ENCODE measurements at places on chromosomes 2 and 18.

GRCh38 chr2:74238879-74239278 lies 40.5 kb downstream of the MTHFD2 start:
- no peak for DNase-seq

- DNase-seq: no peak
Measured at GRCh38 chr18:58755304-58756010, 84.2 kb downstream of the MALT1 start.

DNA sequence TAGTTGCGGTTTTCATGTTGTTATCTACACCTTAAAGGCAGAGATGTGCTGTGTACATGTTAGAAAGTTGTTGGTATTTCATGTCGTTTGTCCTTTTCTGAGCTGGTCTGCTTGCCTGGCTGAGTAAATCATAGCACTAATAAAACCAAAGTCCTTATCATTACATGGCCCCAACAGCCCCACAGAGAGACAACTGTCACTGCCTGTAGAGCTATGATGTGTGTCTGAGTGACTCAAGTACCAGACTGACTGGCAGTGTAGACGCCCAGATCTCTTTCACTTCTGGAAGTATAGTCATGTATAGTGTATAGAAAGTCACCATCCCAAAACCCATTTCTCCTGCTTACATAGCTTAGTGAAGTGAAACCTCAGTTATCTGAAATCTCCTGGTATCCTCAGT lies 4.3 kb downstream of the SOCS6 start:
- DNase-seq: no peak

DNA sequence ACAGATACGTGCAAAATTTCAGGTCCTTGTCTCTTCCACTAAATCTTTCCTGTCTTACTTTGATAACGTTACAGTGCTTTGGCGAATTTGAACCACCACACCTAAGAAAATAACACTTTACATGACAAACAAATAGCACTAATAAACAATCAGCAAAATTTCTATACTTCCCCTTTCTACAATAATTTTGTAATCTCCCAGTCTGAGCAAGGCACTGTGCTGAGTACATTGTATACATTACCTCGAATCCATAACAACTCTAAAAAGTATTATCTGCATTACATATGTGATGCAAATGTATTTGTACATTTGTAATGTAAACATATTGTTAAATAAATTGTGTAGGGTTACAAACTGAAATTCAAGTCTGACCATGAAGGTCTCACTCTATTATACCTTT lies 49.9 kb downstream of the RTN4 start:
- no peak for DNase-seq

DNA sequence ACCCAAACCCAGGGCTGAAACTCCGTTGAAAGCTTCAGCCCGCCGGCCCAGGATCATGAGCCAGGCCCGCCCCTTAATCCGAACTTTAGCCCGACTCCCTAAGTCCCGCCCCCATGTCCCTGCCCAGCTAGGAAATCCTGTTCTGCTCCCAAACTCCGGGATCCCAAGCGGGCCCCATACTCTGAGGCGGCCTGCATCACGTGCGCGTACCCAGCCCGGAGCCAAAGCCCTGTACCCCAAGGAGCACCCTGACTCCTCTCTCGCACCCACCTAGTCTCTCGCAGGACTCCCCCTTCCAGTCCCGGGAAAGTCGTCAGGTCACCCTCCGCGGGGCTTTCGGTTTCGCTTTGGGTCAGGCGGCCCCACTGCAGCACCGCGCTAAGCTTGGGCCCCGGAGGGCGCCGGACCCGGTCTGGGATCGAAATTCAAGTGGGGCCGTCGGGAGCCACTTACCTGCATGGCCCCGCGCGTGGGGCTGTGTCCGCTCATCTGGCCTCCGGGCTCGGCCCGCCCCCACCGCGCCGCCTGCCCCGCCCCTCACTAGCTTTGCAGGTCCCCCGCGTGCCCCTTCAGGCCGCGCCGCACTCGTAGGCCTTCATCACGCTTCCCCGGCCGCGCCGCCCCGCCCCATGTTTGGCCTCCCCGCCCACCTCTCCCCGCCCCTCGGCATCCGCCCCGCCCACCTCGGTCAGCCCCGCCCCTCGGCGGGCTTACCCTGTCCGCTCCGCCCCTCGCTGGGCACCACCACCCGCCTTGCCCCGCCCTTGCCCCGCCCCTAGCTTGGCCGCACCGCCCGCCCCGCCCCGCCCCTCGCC lies at the start of gene DNPEP:
DNPEP (minus strand) TSS at position 607 of the 815 bp plus-strand sequence; CDS start at position 489, 118 bp downstream.
- peak; percentile 96 for DNase-seq

GRCh38 chr18:25310045-25310444 lies 41.9 kb downstream of the ZNF521 start:
- DNase-seq: no peak

GRCh38 chr2:64404743-64405142 lies 49.2 kb upstream of the LGALSL start:
- no peak for DNase-seq

DNA sequence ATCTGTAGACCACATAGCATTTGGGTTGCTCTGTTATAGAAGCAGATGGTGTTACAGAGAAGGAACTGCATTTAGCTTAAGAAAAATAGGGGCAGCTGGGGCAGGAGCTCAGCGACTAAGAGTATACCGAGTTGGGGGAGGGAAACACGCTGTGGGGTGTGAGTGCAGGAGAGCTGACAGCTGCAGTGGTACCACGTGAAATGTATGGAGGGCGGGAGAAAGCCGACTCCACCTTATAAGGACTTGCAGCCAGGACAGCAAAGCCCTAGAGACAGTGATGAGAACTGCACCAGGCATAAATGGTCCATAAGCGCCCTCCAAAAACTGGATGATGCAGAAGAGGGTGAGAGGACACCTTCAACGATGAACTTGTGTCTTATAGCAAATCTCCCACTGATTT lies 237.6 kb downstream of the PRKCE start:
- DNase-seq: no peak

- DNase-seq: no peak
Measured at GRCh38 chr2:20562540-20563225, 88.2 kb downstream of the HS1BP3 start.

DNA sequence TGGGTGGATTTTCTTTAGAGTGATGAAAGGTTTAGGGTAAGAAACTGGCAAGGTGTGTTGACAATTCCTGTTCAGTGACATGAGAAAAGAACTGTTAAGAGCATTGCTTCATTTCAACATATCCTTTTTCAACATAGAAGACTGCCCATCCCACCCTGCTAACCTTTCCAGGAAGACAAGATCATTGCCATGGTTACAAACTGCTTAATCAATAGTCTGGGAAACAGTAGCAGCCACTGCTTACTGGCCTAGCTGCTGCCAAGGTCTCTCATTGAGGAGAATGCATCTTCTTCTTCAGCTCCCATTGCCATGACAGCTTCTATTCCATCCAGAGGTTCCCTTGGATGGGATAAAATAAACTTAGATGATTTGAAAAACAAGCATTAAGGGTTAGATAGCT lies 212.1 kb downstream of the LRRTM1 start:
- DNase-seq: no peak

All from CD8-positive, alpha-beta memory T cell (primary cell).